ENCODE measurements at places on chromosomes 4 and X.

DNA sequence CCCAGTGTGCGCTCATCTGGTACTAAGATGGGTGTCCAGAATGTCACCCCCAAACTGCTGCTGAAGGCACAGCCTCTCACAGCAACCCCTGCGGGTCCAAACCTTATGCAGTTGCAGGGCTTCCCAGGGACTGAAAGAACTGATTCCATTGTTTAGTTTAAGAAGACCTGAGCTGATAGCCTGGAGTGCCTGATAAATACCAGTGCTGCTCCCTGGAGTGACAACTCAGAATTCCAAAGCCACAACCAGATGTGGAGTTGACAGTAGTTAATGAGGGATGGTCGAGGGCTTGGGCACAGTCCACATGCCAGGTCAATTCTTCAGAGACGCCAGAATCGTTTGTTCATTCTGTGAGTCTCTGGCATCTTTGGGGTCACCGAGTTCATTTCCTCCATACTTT lies 71.2 kb downstream of the LNX1 start:
- no peak for DNase-seq

DNA sequence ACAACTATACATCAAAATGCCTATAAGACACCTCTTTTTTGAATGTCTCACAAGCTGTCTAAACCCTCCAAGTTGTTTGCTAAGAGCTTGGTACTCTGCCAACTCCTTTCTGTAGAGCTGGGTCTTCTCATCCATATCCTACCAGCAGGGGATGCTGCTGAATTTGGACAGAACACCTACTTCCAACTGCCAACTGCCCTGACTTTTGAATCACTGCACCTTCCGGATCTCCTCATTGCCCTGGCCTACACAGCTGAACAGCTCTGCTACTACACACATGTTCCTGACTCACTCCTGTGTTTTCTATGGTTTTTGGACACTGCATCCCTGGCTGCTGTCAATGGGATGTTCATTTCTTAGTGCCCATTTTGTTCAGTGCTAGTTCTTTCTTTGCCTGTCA lies 18.7 kb downstream of the FAM184B start:
- DNase-seq = no peak

DNA sequence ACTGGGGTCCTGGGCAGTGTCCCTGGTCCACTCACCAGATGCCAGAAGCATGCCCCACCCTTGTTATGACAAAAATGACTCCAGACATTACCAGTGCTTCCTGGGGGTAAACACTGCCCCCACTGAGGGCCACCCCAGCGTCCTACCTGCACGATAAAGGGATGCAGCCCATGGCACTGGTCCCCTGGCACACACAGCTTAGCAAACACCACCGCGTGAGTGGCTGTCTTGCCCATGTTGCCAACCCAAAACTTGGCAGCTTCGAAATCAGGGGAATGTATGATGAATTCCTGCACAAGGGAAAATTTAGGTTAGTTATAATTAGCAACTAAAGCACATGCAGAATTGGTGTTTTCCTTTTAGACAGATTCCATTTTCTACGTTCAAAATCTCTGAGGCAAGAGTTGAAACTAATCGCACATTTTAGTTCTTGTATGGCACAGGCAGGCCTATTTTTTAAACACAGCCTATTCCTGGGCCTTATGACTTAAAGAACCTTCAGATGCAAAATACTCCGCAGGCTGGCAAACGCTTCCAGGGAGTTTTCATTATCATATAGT lies 30.4 kb downstream of the ACOX3 start:
- DNase-seq = no peak

GRCh38 chr4:45989775-45990174 lies 134.1 kb downstream of the GABRG1 start:
- DNase-seq = no peak

DNA sequence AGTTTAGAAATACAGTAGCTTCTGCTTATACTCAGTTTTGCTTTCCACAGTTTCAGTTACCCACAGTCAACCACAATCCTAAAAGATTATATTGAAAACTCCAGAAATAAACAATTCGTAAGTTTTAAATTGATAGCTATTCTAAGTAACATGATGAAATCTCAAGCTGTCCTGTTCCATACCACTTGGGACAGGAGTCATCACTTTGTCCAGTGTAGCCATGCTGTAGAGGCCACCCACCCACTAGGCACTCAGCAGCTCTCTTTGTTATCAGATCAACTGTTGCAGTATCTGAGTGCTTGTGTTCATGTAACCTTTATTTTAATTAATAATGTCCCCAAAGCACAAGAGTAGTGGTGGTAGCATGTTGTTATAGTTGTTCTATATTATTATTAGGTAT lies 117.5 kb upstream of the IQCM start:
- no peak for DNase-seq

DNA sequence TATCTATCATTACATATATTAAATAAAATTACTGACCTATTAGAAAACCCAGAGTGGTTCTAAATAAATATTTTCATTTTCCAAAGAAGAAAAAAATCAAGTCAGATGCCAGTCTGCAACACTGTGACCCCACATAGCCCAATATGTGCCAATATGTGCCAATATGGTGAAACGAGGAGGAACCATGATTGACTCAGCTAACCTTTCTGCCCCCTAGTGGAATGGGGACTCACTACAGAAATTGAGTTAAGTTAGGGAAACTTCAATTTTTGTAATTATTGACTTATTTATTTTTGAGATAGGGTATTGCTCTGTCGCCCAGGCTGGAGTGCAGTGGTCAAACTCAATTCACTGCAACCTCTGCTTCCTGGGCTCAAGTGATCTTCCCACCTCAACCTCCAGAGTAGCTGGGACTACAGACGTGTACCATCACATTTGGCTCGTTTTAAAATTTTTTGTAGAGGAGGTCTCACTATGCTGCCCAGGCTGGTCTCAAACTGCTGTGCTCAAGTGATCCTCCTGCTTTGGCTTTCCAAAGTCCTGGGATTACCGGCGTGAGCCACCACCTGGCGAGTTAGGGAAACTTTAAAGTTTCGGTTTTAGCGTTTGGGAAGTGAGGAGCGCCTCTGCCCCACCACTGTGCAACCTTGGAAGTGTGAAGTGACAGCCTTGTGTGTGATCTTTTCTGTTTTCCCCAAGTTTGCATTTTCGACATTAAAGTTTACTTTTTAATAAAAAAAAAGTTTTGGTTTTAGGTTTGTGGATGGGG lies 116.8 kb upstream of the SHISA3 start:
- no peak for DNase-seq

GRCh38 chr4:81652069-81652478 lies 180.4 kb upstream of the RASGEF1B start:
- no peak for DNase-seq

GRCh38 chrX:3244955-3245354 lies 101.5 kb downstream of the MXRA5 start:
- no peak for DNase-seq

GRCh38 chrX:37380924-37381323 lies 31.8 kb downstream of the PRRG1 start:
- no peak for DNase-seq
